ENCODE measurements at places on chromosomes 2 and 18.

DNA sequence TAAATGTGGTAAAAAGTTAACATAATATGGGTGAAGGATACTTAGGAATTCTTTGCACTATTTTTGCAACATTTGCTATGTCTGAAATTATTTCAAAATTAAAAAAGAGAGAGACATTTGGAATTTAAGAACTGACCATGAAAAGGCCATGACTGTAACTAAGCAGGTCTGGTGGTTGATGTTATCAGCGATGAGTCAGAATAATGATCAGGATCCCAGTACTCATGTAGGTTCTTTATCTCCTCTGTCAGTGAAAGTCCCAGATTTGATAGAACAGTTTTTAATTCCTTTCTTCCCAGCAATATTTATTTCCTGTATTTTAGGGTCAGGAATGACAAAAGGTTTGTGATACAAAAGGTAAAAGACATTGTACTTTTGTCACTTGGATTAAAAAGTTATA, 242.4 kb upstream of the ZNF521 start:
- DNase-seq, result no peak

DNA sequence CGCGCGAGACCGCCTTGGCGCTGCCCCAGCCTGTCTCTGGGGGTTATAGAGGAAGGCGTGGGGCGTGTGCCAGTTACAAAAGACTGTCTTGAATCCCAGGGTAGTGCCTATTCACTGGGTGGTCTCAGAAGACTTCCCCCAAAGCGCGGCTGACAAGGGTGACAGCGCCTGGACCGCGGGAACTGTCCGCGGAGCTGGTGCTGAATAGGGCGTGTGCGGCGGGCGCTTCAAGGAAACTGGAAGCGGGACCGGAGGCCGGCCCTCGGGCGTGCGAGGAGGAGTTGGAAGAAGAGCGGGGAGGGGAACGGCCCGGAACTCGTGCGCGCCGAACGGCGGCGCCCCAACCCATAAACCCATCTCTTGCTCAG, 2.3 kb downstream of the EGR4 start:
- no peak for DNase-seq

DNA sequence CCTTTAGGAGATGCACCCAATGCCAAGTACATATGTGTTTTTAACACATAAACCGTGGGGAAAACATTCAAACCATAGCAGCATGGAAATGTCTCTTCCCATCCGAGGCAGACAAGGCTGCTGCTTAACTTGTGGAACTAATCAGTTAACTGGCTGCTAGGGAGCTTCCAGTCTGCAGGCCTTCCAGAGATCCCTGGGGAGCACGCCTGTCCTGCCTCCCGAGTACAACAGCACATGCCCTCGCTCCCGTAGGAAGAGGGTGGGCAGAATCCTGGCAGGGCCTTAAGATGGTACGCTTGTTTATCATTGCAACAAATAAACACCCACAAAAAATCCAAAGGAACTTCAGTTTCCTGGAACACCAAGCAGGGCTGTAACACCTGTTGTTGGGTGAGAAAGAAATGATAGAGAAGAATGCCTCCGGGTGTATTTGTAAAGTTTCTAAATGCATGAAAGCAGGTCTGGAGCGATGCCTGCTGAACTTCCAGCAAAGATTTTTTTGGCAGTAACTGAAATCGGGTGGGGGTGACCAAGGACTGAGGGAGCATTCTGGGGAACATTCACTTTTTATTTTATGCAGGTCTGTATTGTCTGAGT, 56.2 kb downstream of the EDAR start:
- no peak for DNase-seq

DNA sequence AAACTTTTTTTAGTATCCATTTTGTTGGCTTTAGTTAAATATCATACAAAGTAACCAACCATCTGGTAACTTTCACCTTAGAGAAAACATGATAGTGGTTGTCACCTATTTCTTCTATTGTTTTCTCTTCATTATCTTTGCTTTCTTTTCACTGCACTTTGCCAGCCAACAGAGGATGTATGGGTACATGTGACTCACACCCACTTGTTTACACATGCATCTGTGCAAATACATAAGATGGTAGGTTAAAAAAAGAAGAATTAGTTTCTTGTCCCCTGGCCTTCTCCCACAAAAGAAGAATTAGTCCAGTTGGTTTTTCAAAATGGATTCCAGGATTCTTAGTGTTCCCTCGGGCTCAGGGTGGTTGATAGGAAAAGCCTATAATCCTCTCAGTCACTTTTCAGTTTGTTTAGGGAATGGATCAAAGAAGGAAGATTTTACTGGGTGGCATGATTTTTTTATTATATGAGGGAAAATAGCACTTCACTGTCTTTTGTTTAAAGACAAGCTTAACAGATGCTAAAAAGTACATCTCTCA, 46.6 kb downstream of the CDK15 start:
- no peak for DNase-seq

DNA sequence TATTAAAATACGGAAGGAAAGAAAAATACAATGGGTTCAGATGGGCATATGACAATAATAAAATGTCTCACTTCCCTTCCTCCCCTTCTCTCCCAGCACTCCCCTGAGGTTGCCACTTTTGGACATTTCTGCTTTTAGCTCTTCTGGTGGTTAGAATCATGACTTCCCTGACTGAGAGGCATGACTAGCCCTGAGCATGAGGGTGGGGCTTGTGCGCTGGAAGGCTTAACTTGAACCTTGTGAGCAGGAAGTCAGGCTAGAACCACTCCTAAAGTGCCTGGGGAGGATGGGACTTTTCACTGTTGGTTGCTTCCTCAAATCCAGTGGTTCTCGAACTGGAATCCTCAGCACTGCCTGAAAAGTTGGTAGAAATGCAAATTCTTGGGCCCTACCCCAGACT, 19.7 kb upstream of the ARHGAP25 start:
- DNase-seq, result no peak

GRCh38 chr2:96921561-96922319, 51.9 kb upstream of the SEMA4C start:
- no peak for DNase-seq

GRCh38 chr2:99140860-99141109, 722 bp upstream of the C2orf15 start:
- DNase-seq, result peak; percentile 74
